ENCODE measurements at places on chromosomes 3 and 15.

DNA sequence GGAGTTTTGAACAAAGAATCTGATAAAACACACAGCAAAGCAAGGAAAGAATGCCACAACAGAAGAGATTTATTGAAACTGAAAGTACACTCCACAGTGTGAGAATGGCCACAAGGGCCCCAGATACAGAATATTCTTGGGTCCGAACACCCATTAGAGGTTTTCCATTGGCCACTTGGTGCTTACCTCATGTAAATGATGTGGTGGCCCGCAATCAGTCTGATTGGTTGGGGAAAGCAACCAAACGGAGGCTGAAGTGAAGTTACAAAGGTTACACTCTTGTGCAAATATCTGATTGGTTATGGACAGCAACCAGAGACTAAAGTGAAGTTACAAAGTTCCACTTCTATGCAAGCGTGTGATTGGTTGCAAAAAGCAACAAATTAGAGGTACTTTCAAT lies 20.4 kb downstream of the NSUN3 start:
- DNase-seq, result no peak

GRCh38 chr3:197085137-197085536 lies 55.5 kb upstream of the MELTF start:
- no peak for DNase-seq

DNA sequence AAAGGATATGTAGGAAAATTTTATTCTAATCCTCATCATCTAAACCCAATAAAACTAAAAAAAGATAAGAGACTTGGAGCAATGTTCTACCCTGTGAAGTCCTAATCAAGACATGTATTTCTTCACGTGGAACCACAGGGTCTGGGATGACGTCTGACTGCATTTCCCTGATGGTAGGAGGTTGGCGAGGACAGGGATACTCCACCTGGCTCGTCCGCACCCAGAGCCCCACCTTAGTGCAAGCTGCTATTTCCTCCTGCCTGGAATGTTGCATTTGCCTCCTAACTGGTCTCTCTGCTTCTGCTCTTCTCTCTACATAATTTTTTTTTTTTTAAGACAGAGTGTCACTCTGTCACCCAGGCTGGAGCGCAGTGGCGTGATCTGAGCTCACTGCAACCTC lies 57.7 kb upstream of the RASGRP1 start:
- DNase-seq, result no peak

GRCh38 chr15:72319360-72319984 lies 485 bp downstream of the CELF6 start:
- DNase-seq, result no peak

DNA sequence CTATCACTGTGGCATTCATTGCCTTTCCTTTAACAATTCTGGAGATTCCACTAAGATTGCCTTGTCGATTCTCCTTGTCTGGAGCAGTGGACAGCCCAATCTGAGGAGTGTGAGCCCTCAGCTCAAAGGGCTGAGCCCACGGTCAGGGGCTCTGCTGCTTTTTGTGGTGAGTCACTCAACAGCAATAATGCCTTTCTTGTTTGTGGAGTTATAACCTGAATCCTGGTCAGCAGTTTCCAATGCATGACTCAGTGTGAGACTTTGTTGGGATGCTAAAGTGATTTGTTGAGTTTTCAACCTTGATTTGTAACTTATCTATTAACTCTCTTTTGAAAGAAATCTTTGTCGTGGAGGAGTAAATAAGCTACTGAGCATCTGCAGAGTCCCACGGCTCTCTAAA lies 183.5 kb downstream of the TJP1 start:
- DNase-seq, result no peak

DNA sequence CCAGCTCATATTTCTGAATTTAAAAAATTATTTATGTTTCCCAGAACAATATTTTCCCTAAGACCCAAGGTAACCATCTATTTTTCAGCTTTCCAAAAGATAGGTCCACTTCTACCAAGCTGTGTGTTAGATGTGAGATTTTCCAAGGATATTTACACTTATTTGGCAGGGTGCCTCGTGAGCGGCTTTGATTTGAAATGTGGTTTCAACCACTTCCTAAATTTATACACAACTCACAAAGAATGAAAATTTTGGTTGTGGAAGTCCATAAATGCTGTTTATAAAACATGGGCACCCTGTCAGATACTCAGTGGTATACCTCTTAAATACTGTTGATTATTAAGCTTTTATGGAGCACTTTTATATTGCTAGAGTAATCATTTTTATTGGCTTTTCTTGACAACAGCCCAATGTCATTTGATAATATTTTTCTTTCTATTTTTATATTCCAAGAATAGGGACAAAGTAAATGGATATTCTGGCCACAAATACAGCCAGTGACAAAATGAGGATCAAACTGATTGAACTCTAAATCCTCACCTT lies 57.6 kb downstream of the GAP43 start:
- no peak for DNase-seq

DNA sequence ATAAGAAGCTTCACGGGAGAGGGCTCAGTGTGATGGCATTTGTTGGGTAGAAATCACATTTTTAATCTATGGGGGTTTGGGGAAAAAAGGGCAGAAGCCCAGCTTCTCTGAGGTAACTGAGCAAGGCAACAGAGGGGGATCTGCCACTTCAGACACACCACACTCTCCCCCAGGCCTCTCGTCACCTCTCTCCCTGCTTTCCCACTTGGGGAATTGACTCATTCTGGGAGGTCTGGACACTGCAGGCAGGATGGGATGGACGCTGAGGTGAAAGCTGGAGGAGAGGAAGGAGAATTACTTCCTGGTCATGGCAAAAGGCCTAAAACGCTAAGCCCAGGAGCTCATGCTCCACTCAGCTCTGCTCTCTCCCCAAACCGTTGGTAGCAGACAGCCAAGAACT lies 33.2 kb downstream of the MYO5C start:
- DNase-seq, result no peak

- DNase-seq, result no peak
Measured at GRCh38 chr3:178063461-178063860, 472.8 kb upstream of the KCNMB2 start.

GRCh38 chr3:99315896-99316295 lies 322.5 kb upstream of the COL8A1 start:
- DNase-seq, result no peak

GRCh38 chr15:98727115-98728040 lies 79.0 kb downstream of the IGF1R start:
- no peak for DNase-seq

- no peak for DNase-seq
Measured at GRCh38 chr15:42490291-42490670, 660 bp downstream of the ZNF106 start.

- no peak for DNase-seq
Measured at GRCh38 chr15:30953731-30954378, 37.6 kb downstream of the MTMR10 start.

- DNase-seq, result no peak
Measured at GRCh38 chr3:284322-284721, 87.8 kb downstream of the CHL1 start.
